Activated CD4-positive, alpha-beta T cell treated with anti-CD3 and anti-CD28 coated beads for 24 hours (primary cell): ENCODE measurements at places on chromosomes 12 and 14.

GRCh38 chr12:42716491-42716891 is 126.9 kb upstream of the PRICKLE1 start:
- DNase-seq = no peak

DNA sequence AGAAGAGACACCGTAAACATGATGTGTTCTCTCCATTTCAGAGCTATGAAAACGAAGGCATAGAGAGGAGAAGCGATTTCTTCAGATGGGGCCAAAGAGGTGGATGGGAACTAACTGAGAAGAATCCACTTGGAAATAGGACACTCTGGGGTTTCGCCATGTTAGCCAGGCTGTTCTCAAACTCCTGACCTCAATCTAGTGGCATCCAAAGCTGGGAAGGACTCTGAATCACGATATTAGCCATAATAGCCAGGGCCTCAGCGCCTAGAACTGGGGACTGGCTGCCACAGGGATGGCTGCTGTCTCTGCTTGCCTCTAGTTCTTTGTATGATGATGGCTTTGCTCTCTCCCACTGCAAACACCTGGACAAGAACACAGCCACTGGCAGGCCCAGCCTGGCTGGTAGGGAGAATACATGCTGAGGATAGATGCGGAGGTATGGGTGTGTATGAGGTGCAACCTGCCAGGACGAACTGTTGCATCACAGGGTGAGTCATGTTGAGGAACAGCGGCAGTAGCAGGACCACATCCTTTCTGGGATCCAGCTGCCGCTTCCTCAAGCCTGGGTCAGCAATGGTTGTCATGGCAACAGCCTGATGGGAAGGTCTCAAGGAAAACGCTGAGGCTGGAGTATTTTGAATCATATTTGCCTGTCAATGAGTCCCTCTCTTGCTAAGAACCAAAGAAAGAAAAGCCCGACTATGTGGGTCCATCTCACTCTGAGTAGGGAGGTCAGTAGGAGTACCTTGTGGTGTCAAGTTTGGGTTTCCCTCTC is 31.1 kb downstream of the CCDC177 start:
- peak; percentile 7 for DNase-seq

DNA sequence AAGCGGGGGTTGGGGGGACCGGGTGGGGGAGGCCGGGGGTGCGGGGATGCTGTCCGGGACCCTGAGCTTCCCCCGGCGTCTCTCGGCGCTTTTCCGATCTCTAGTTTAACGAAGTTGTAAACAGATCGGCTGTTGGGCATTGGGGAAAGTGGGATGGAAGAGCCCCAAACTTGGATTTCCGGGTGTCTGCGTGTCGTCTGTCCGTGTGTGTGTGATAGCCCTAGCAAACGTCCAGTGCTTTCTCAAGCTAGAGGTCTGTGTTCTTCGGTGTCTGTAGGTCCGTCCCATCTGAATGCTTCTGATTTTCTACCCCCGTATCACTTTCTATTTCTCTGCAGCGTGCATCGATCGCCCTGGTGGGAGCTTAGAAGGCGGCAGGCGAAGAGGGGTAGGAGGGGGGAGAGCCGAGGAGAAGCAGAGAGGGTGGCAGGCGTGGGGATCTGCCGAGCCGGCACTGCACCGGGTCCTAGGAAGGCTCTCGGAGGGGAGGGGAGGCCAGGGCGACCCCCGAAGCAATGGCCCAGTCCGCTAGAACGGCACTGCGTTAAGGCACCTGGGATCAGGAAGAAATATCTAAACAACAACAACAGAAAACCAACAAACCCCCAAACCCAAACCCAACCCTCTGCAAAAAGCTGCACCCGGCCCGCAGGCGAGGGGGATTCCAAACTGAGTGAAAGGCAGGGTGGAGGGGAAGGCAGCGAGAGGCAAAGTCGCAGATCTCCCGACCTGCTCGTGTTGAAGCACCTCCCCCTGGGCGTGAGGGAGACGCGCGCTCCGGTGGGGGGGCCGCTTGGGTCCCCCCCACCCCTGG is 1.0 kb downstream of the KCNA1 start:
- no peak for DNase-seq

DNA sequence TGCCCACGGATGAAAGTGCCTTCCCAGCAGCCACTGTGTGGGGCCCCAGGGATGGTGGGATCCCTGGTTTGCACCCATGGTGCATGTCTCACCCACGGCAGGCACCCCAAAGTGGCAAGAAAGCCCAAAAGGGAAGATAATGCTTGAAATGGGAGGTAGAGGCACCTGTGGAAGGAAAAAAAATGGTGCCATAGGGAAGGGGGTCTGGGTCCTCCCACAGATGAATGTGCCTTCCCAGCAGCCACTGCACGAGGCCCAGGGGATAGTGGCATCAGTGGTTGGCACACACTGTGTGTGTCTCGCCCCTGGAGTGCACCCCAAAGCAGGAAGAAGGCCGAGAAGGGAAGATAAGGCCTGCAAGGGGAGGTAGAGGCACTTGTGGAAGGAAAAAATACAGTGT is 264.2 kb downstream of the ALG10 start:
- no peak for DNase-seq

GRCh38 chr12:56599797-56600196 is 30.3 kb downstream of the BAZ2A start:
- no peak for DNase-seq

DNA sequence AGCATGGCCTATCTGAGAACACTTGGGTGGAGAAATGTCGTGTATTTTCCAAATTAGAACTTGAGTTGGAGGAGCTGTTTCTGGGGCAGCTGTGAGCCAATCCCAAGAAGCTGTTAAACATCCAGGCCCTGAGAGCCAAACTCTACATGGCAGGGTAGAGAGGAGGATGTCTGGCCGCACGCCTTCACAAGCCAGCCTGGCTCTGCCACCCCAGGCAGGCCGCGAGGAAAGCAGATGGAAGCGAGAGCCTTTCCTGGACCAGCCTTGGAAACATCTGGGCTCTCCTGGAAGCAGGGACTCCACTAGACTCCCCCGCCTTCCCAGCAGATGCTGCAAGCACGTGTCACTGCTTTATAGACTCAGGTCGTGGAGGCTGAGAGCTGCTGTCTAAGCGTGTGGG is 312.8 kb upstream of the FKBP4 start:
- DNase-seq = no peak

- DNase-seq = no peak
Observed at GRCh38 chr12:111274777-111275176, 94.1 kb downstream of the PHETA1 start.

DNA sequence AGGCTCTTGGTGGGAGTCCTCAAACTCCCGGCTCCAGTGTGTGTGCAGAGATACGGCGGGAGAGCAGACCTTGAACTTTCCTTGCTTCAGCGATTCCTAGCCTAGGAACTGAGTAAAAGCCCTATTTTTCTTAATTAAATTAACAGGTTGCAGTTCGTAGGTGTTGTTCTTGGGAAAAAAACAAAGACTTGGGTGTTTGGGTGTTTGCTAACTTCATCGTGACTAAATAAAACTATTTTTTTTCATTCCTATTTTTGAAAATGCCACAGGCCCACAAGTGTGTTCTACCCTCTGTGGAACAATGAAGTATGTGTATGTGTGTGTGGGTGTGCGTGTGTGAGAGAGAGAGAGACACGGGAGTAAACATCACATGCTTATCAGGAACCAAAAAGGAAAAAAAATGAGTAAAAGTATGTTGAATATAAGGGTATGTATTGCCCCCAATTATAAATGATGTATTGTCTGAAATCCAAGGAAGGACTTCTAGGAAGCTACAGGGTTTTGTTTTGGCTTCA is 651 bp downstream of the TMEM117 start:
- no peak for DNase-seq

GRCh38 chr12:22631863-22632463 is 7.0 kb downstream of the ETNK1 start:
- no peak for DNase-seq

- no peak for DNase-seq
Observed at GRCh38 chr14:83257466-83258439, 1724.1 kb upstream of the SEL1L start.

GRCh38 chr14:97687944-97688630 is 890.9 kb downstream of the VRK1 start:
- no peak for DNase-seq

GRCh38 chr12:51392556-51393237 is 1.5 kb upstream of the GALNT6 start:
- no peak for DNase-seq

- DNase-seq = no peak
Observed at GRCh38 chr12:9806714-9807113, 20.6 kb upstream of the KLRF1 start.

GRCh38 chr12:74393272-74393671 is 144.4 kb upstream of the ATXN7L3B start:
- DNase-seq = no peak
